Stimulated activated CD8-positive, alpha-beta memory T cell treated with anti-CD3 and anti-CD28 coated beads, Interleukin-2, amount 100 ng/mL, for 48 hours (primary cell): ENCODE measurements at places on chromosomes 7 and 10.

DNA sequence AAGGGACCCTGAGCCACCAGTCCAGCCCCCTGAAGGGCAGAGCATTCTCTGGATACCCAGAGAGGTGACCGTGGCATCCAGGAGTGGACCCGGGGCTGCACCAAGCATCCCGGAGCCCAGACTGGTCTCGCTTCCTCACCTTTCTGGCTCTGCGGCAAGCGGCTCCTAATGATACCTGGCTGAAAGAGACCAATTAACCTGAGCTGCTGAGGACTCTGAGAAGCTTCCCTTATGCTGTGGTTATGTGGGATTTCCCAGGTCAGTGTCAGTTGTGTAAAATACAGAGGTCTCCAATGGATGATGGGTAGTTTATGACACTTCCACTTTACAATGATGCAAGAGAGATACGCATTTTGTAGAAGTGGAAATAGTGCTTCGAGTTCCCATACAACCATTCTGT, 51.5 kb downstream of the PFKFB3 start:
- DNase-seq: no peak

DNA sequence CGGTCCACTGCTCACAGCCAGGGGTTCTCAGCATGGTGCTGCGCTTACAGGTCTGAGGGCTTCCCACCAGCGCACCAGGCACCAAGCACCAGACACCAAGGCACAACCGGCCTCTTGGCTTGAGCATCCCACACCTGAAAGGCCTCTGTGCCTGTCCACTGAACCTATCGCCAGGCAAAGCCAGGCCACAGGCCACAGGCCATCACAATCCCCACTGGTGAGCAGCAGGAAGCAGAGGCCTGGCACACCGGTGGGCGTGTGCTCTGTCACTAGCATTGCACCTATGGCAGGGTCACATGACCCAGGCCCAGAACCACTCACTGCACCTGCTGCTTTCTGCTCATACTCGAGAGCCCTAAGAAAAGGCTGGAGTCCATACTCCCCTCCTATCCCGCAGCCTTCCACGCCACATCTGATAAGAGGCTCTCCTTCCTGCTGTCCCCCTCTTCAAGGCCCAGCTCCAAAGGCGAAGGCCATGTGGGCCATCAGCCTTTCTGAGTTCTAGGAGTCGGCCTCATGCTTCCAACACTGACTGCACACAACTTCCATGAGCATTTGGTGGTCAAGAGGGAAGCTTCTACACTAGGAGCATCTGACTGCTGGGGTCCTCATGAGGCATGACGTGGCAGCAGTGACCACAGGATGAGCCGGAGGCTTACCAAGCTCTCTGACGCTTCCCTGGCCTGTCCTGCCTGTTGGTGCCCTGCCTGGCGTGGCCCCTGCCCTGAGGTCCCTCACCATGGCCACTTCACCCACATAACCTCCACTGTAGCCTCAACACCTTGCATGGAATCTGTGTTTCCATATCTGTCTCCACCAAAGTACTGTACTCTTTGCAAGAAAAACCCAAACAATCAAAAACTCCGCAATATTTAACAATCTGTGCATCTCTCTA, 166.3 kb downstream of the TNS3 start:
- no peak for DNase-seq

DNA sequence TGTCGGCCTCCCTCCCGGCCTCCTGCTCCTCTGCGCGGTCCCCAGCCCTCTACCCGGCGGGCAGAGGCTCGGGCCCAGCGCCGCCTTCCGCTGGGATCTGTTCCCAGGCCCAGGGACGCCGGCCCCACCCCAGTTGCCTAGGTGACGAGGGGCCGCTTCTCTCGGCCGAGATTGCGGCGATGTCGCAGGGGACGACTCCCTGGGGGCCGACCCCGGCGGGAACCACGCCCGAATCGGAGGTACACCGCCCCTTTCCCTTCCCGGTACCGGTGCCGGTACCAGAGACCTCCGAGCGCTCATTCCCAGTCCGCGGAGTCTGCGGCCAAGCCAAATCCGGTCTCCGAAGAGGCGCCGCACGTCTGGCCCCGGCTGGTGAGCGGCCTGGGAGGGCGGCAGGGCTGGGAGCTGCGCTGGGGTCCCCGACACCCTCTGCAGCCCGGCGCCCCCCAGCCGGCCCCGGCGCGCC, at the start of gene CABCOCO1:
CABCOCO1 (plus strand) TSS at position 136 of the 466 bp plus-strand sequence; CDS start at position 180, 44 bp downstream.
- no peak for DNase-seq

GRCh38 chr10:115355162-115355760, 262.1 kb downstream of the ATRNL1 start:
- no peak for DNase-seq

DNA sequence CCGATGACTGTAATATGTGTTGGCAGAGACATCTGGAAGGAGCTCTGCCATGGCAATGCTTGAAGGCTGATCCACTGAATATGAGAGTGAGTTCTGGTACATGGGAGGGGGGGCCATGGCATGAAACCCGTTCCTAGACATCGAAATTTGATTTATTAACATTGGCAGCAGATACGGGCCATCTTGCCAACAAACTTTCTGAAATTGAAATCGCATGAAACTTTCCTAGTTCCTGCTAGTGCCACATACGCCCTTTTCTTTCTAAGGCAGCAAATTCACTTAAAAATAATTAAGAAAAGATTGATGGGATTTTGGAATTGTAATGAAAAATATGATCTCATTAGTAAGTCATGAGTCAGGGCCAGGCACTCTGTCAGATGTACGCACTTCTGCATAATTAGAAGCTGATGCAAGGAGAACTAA, 91.8 kb upstream of the KMT2C start:
- no peak for DNase-seq

- DNase-seq: no peak
Observed at GRCh38 chr7:105635197-105635596, 53.9 kb upstream of the EFCAB10 start.

DNA sequence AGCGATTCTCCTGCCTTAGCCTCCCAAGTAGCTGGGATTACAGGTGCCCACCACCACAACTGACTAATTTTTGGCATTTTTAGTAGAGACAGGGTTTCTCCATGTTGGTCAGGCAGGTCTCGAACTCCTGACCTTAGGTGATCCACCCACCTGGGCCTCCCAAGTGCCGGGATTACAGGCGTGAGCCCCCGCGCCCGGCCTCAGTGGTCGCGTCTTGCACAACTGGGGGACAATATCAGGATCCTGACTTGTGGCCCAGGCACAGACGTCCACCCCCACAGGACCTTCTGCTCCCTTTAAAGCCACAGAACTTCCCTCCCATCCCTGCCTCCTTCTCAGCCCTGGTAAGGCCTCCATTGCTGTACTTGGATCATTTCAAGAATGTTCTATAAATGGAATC, 16.8 kb upstream of the LARP4B start:
- no peak for DNase-seq

DNA sequence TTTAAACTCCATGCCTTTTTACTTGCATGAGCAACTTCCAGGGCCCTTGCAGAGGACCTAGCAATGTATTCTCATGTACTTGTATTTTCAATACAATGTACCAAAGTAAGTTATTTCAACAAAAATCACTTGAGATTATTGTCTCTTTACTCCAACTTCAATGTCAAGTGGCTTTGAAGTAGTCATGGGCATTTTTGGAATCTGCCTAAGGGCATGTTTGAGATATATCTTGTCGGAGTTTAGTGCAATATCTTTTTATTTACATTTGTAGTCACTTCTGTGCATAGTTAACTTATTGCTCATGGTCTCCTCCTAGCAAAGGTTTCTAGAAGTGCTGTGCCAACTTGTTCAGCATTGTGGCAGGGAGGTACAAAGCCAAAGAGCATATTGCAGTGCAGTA, 508.7 kb upstream of the SEMA3D start:
- DNase-seq: no peak

DNA sequence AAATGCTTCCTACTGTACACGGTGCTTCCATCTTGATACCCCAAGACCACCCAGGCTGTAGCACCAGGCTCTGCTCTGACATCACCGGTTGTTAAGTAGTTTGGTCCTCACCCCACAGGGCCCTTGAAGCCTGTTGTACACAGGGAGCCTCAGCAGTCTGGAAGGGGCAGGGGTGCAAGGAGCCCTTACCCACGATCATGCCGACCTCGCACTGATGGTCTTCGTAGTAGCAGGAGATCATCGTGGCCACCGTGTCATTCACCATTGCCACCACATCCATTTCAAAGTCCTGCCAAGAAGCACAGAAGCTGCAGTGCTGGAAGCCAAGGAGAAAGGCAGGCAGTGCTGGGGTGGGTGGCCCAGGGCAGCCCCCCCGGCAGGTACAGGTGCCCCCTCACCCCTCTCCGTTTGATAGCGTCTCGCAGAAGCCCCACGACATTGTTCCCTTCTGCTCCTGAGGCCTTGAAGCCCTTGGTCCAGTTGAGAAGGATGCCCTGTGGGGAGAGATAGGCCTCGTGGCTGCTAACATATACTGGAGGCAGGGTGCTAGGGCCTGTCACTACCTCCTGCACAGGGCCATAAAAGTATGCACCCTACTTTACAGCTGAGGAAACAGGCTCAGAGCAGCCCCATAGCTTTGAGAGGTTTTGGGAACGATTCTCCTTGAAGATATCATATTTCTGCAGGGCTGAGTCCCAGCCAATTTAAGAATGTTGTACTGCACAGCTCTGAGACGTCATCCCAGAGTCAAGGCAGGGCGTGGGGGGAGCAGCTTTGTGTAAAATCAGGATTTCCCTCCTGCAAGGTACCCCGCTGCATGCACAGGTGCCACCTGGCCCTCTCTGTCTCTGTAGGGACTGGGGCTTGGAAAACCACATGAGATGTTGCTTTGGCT, 8.7 kb upstream of the MYL7 start:
- no peak for DNase-seq

- DNase-seq: no peak
Observed at GRCh38 chr10:26467639-26468038, 29.5 kb downstream of the APBB1IP start.

GRCh38 chr10:67098461-67098860, 172.6 kb downstream of the LRRTM3 start:
- DNase-seq: no peak

DNA sequence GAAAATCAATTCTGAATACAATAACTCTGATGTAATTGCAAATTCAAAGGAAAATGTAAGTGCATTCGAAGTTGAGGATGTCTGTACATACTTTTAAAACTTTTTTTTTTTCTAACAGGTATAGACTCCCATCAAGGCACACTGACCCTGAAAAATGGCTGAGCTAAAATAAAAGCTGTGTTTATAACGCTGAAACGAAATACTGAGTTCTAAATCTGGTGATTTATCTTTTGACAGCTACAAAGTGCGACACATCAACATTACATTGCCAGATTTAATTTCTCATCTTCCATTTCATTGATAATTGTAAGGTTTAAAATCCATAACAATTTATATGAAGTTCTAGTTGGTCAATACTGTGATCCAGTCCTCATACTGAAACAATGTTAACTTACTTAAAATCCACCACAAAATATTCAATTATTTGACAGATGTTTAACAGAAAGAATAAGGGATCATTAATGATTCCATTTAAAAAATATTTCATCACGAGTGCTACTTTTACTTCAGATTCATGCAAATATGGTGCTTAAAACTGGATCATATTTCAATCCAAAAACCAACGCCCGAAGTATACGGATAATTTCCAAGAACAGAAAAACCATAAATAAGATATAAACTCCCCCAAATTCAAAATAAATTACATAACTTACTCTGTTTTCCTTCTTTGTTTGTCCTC, 1.4 kb downstream of the RAB11FIP2 start:
- no peak for DNase-seq

- DNase-seq: no peak
Observed at GRCh38 chr7:38393874-38394273, 120.4 kb upstream of the TARP start.

DNA sequence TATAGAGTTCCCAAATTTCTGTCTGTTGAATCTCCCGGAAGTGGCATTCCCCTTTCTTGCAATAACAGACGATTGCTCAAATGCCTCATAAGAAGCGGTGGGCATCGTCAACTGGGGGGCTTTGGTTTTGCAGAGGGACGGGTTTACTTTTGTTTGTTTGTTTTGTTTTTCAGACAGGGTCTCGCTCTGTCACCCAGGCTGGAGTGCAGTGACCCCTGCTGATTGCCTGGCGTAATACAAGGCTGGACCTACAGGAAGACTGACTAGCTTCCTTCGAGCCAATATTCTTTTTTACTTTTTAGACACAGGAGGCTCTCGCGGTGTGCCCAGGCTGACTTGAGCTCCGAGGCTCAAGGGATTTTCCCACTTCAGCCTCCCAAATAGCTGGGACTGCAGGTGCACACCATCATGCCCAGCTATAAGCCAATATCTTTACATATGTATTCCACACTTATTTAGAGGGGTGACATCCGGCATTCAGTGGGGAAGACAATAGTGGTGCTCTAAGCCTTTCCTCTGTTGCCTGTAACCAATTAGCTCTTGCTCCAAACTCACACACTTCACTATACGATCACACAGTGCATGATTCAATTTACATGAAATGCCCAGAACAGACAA, 58.1 kb downstream of the FHIP2A start:
- DNase-seq: peak; percentile 26

DNA sequence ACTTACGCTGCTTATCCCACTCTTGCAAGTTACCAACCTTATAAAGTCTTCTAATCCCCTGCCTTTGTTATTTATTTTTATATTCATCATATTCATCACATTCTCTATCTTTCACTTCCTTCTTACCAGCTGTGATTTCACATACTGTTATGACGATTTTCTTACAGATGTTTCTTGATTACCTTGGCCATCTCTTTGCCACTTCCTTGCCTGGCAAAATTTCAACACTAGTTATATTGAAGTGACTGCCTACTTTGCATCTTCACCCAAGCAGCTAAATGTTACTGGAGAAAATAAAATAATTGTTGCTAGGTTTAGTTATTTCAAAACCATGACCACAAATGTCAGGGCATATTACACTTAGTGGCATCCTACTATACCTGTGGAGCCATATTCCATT, 8.8 kb upstream of the STEAP4 start:
- DNase-seq: no peak

- DNase-seq: peak; percentile 81
Observed at GRCh38 chr10:27252267-27253000, 11.8 kb upstream of the ACBD5 start.

GRCh38 chr7:121083790-121084251, 95.3 kb downstream of the CPED1 start:
- no peak for DNase-seq

GRCh38 chr10:86261941-86262687, 104.5 kb downstream of the GRID1 start:
- DNase-seq: peak; percentile 4

- DNase-seq: no peak
Observed at GRCh38 chr10:116915340-116915739, 66.0 kb downstream of the ENO4 start.

GRCh38 chr7:142556740-142557139, 192.5 kb upstream of the PRSS1 start:
- no peak for DNase-seq

GRCh38 chr10:14293526-14293925, 37.2 kb downstream of the FRMD4A start:
- DNase-seq: no peak

DNA sequence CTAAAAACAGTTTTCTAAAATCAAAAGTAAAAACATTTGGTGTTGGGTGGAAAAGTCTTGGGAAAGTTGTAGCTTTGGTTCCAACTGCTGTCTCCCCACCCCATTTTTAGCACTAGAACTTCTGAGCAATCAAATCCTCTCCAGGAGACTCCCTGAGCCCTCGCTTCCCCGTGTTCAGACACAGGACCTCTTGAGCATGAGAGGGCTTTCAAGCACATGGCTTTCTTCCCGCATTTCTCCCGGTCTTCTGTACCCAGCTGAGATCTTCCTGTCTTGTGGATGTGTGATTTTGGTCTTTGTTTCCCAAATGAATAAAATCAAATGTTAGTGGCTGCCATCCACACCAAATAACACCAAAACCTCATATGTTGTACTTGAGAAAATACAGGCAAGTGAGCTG, 5.0 kb downstream of the CXCL12 start:
- DNase-seq: no peak
